ENCODE measurements at places on chromosomes 11 and 22.

- DNase-seq, result no peak
These were observed 60.6 kb upstream of the RDX start for GRCh38 chr11:110356762-110357671.

DNA sequence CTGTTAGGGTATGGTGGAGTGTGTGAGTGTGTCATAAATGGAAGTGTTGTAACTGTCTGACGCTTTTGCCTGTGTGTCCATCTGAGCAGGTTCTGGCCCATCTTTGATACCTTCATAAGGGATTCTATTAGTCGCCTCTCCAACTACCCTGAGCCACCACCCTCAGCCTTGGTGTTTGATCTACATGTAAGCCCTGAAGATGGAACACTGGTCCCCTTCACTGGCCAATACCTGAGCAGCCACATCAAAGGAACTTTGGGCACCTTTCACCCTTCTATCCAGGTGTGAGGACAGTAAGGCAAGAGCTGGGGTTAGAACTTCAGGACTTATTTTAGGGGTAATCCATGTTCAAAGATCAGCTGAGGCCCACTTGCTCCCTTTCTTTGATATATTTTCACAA, 51.0 kb downstream of the DNHD1 start:
- no peak for DNase-seq

DNA sequence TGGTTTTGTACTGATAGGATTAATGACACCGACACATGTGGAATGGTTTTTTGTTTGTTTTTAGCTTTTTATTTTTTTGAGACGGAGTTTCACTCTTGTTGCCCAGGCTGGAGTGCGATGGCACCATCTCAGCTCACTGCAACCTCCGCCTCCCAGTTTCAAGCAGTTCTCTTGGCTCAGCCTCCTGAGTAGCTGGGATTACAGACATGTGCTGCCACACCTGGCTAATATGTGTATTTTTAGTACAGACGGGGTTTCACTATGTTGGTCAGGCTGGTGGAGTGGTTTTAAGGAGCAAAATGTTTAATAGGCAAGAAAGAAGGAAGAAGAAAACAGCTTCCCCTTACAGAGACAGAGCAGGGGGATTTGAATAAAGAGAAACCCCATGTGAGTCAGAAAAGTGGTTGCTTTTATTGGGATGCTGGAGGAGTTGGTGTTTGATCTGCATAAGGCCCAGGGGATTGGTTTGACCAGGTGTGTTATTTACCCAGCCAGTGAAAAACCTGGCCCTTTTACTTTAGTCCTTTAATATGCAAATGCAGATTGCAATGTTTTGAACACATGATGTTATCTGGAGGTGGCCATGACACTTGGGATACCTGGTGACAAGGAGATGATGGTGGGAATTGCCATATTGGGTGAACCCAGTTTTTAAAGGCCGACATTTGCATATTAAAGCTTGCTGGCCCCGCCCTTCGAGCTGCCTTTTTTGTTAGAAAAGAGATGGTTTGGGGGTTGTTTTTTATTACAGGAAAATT, 24.3 kb downstream of the SUSD2 start:
- DNase-seq, result no peak

DNA sequence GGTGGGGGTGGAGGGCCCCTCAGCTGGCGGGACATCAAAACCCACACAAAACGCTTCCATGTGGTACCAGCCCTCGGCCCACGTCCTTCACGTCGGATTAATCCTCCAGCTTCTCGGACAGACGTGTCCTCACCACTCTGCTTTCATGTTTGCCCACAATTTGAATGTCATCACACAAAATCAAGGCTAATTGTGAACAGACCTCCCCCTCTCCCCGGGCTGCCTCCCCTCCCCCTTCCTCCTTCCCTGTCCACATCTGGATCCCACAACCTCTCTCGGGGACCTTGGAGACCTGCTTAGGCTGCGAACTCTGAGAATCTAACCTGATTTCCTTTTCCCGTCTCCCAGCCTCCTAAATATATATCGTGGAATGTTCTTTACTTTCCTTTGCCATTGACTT, 262.9 kb downstream of the MN1 start:
- DNase-seq, result no peak

DNA sequence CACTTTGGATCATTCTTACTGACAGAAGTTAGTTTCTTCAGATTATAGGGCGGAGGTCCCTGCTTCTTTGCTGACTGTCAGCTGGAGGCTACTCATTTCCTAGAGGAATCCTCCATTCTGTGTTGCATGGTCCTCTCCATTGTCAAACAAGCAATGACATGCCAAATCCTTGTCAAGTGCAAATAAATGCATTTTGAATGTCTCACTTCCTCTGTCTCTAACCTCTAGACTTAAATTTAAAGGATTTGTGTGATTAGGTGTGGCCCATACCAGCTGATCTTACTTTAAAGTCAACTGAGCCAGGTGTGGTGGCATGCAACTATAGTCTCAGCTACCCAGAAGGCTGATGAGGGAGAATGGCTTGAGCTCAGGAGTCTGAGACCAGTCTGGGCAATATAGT, 458.4 kb upstream of the CCDC179 start:
- no peak for DNase-seq

- DNase-seq, result no peak
These were observed 658.0 kb downstream of the DLG2 start for GRCh38 chr11:84969103-84969502.

All from stimulated activated CD8-positive, alpha-beta memory T cell treated with anti-CD3 and anti-CD28 coated beads, Interleukin-7, amount 100 ng/mL, for 1 hour (primary cell).